ENCODE measurements at places on chromosomes 16 and 17.

- no peak for DNase-seq
Observed at GRCh38 chr16:83942815-83943515, 10.1 kb upstream of the OSGIN1 start.

DNA sequence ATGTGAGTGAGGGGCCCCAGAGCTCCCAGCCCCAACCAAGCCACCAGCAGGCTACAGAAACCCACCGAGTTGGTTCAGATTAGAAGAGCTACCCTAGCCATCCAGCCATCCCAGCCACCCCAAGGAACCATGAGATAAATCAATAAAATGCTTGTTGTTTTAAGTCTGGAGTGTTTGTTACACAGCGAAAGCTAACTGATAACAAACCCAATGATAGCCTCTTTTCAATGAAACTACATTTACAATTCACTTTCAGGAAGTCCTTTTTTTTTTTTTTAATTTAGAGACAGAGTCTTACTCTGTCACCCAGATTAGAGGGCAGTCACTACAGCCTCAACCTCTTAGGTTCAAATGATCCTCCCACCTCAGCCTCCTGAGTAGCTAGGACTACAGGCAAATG is 215.0 kb upstream of the ZFHX3 start:
- DNase-seq: no peak

- no peak for DNase-seq
Observed at GRCh38 chr17:41324180-41325075, 8.9 kb upstream of the KRTAP17-1 start.

- no peak for DNase-seq
Observed at GRCh38 chr16:14088155-14088753, 17.1 kb downstream of the MRTFB start.

- no peak for DNase-seq
Observed at GRCh38 chr16:50696575-50697420, 3.4 kb downstream of the NOD2 start.

DNA sequence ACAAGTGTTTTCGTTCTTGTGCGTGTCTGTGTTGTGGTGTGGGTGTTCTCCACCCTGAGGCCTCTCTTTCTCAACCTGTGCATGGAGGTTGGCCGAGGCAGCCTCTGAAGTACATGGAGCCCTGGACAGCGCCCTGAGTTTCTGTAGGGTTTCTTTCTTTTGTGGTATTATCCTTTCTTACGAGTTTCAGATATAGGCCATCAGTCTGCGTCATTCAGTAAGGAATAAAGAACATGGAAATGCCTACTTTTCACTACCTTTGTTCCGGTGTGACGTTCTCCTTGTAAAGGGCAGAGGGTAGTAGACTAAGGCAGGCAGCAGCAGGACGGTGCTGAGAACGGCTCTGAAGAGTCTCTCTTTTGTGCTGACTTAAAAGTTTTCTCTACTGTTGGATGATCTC is 18.6 kb downstream of the RAB11FIP3 start:
- no peak for DNase-seq

DNA sequence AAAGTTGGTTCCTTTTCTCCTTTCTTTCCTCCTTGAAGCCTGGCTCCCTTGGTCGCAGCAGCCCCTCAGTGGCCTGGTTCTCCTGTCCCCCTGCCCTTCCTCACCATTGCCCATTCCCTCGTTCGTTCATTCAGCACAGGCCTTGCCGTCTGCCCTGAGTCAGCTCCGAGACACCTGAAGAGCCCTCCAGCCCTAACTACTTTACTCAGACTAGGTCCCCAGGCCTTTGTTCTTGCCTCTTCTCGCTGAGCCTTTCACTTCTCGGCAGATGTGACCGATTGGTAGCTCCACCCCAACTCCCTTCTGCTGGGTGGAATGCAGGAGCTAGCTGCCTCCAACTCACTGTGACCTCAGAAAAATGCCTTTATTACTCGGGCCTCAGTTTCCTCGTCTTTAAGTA is 7.0 kb upstream of the ADAM11 start:
- DNase-seq: no peak

DNA sequence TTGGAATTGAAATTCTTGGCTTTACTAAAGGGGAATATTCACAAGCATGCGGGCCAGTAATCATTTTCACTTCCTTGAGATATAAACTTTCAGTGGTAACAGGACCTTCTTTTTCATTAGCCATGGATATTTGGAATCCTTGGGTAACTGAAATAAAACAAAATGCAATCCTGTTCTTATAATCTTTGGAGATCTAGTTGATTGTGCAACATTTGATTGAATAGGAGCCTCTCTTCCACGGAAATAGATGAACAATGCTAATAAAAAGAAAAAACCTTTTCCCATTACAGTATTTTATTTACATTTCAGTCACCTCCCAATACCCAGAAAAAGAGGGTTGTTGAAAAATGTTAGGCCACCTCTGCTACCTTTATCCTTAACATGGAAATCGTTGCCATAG is 225.6 kb downstream of the MAP2K6 start:
- DNase-seq: no peak

GRCh38 chr16:66510711-66511601 is 39.0 kb downstream of the TK2 start:
- DNase-seq: no peak

GRCh38 chr16:1654505-1655268 is 23.4 kb upstream of the JPT2 start:
- DNase-seq: no peak

DNA sequence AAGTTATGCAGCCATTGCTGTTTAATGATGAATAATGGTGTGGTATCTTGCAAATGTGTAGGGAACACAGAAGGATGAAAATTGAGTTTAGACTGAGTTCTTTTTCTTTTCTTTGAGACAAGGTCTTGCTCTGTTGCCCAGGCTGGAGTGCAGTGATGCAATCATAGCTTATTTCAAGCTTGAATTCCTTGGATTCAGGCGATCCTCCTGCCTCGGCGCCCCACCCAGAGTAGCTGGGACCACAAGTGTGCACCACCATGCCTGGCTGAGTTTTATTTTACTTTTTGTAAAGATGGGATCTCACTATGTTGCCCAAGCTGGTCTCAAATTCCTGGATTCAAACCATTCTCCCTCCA is 74.6 kb upstream of the TBC1D3K start:
- DNase-seq: no peak

DNA sequence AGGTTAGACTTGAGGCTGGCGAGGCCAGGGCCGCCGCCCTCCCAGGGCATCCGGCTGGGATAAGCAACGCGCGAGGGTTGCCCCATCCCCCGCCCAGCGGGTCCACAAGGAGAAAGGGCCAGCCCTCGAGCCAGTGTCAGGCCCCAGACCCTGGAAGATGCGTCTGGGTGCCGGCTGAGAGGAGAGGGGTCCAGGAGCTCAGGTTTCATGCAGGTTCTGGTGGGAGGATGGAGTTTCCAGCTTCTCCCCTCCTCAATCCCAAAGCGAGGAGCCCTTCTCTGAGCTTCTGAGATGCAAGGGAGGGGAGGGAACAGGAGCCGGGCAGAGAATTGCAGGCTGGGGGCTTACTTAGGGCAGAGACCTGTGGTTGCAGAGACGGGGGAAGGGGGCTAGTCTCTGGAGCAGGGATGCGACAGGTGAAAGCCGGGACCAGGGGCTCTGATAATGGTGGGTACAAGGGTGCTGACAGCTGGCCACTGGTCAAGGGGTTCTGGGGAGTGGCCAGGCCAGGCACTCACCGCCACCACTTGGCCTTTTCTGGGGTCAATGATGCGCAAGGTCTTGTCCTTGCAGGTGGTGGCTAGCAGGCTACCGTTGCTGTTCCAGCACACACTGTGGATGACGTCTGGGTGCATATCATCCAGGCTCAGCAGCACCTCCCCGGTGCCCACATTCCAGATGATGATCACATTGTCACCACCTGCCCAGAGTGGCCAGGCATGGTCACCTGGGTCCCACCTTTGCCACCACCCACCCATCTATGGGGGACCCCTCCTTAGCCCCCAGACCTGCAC is 4.2 kb downstream of the CORO6 start:
- no peak for DNase-seq

DNA sequence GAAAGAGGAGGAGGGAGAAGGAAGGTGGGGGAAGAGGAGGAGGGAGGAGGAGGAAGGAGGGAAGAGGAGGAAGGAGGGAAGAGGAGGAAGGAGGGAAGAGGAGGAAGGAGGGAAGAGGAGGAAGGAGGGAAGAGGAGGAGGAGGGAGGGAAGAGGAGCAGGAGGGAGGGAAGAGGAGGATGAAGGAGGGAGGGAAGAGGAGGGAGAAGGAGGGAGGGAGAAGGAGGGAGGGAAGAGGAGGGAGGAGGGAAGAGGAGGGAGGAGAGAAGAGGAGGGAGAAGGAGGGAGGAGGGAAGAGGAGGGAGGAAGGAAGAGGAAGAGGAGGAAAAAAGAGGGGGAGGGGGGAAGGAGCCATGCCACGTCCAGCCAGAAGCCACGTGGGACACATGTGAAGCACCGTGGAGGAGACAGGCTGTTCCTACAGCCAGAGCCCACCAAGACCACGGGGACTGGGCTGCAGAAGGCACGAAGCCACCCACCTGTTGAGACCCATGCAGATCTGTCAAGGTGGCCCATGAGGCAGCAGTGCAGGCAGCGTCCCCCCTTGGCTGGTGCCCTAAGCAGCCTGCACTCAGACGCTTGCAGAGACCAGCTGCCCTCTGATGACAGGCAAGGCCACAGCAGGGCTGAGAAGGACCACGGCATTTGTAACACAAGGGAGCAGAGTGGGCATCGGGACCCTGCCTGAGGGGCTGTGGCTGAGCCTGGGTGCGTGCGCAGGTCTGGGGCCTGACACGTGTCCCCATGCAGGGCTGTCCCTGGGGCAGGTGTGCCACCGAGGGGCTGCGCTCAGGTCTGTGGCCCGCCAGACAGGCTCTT is 10.3 kb downstream of the NDUFAF8 start:
- DNase-seq: no peak

Measured in HEK293T (cell line).